Right atrium auricular region (tissue), 2 donors: ENCODE measurements at places on chromosomes 5 and 9. TPM values are rescaled to one million over a fixed set of nuclear protein-coding genes. Genes with fewer than 3 reads are reported as not detected.

TAF11L10 gene
- total RNA-seq, result not detected

GRCh38 chr5:34715711-34716110, 59.6 kb downstream of the RAI14 start:
- no peak for DNase-seq

PTGDS gene
- 1,799 TPM for total RNA-seq

PCSK1 gene
- total RNA-seq, result 4.0 TPM

DNA sequence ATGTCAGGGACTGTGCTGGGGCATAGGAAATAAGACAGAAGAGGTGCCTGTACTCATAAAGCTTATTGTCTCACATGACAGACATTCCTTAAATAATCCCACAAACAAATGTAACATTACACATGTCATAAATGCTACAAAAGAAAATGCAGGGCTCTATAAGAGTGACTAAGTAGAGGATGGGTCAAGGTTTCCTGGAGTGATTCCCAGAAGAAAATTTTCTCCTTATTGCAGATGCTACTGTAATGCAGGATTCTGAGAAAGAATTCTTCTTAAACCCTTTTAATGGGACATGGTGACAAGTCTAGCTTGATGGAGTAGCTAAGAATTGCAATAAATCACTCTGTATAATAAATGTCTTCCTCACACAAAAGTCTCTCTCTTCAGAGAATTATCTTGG, 55.7 kb downstream of the SH3TC2 start:
- no peak for DNase-seq

DNA sequence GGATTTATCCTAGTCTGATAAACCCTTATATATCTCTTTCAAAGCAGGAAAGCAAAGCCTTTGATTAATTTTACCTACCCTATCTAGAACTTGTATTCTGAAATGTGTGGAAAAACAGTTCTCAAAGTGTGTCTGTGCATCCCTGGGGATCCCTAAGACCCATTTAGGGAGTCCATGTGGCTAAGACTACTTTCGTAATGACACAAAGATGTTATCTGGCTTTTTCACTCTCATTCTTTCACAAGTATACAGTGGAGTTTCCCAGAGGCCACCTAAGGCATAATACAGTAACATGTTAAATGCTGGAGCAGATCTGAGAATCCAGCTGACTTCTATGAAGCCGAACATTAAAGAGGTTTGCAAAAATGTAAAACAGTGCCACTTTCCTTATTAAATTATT, 54.3 kb upstream of the TNFSF15 start:
- no peak for DNase-seq

DNA sequence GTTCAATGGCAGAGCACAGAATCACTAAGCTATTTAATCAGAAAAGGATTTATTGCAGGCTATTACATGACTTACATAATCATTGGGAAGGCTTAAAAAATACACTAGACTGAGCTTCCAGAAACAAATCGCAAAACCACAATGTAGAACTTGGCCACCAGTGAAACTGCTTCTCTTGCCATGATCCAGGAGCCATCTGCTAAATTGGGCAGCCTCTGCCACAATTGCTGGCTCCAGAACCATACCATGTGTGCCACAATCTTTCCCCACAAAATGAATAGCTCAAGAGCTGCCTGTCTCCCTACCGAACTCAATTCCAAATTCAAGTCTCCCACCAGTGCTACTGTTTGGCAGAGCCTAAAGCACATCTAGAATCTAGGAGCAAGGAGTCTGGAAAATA, 9.8 kb upstream of the ERAP1 start:
- no peak for DNase-seq

DNA sequence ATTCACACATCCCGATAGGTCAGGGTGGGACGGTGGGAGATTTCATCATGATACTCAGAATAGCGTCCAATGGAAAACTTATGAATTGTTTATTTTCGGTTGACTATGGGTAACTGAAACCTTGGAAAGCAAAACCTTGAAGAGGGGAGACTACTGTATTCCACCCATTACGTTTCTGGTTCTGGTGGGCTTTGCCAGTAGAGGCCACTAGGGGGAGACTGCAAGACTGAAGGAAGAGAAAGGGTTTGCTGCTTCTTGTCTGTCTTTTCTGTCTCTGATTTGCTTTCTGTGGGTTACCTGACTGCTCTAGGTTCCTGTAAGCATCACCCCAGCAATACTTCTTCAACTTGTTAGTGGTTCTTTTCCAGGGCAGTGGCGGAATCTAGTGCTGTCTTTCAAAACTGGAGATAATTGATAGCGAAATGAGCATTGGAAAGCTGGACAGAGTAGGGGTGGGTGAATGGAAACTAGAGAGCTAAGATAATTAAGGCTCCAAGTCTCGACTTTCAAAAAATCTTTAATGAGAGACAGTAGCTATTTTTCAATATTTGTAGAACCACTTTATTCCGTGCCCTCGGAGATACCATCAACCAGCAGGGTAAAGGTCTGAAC, 27.0 kb downstream of the GRIN3A start:
- DNase-seq, result no peak
